ENCODE measurements at places on chromosomes 2 and 18.
A peak's percentile ranks its signal among the peaks of the same experiment; 100 is the strongest.

DNA sequence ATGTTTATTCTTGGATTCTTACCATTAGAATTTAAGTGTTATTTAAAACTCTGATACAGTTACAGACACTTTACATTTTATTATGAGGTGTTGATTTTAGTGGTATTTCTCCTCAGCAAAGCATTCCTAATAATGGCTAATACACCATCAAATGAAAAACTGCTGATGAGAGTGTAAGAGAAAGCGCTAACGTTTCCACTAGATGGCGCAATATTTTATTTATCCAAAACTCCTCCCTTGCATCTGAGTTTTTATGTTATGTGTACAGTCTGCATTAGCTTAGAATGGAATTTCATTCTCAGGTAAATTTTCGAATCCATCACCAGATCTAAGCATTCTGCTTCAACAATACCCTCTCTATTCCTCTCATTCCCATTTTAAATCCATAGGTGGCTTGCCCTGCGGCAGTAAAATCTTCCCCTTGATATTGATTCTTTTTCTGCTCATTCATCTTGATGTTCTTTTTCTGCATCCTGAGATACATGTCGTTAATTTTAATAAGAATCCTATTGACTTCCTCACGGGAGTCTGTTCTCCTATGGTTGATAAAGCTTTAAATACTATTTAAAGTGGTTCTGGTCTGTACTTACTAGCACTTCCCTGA is 53.9 kb downstream of the PRKRA start:
- DNase-seq: no peak

- DNase-seq: no peak
Observed at GRCh38 chr2:108454440-108454839, 5.4 kb downstream of the GCC2 start.

DNA sequence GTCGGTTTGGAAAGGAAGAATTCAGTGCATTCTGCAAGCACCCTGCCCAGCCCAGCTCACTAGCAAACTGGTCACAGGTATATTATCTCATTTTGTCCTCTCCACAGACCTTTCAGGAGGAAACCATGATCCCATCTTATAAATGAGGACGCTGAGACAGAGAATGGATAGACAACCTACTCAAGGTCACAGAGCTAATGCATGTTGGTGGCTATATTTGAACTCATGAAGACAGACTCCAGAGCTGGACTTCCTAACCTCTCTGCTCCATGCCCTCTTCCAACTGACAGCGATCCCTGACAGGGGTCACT is 29.5 kb downstream of the SERPINB5 start:
- DNase-seq: no peak

DNA sequence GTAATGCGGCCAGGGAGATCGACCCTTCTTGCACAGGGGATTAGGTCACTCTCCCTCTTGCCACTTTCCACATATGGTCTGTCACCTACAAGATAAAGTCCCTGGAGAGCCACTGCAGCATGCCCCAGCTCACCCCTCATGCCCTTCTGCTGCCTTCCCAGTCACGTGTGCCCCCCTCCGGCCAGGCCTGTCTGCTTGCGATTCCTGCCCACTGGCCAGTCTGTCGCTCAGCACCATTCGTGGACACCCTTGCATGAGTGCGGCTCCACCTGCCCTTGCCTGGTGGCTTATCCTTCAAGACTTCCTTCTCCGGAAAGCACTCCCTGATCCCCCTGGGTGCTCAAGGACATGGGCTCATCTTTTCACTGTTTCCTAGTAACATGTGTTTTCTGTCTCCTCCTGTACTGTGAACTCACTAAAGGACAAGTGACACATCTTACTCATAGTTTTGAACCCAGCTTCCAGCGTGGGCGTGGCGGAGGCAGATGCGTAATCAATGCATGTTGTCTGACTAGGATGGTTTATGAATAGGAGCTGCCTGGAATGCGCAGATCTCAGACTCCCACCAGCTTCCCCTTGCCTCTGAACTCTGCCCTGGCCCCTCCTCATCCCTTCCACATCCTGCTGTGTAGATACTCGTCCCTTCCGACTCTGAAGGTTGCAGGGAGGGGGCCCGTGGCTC is 7.8 kb upstream of the NT5DC4 start:
- DNase-seq: no peak

DNA sequence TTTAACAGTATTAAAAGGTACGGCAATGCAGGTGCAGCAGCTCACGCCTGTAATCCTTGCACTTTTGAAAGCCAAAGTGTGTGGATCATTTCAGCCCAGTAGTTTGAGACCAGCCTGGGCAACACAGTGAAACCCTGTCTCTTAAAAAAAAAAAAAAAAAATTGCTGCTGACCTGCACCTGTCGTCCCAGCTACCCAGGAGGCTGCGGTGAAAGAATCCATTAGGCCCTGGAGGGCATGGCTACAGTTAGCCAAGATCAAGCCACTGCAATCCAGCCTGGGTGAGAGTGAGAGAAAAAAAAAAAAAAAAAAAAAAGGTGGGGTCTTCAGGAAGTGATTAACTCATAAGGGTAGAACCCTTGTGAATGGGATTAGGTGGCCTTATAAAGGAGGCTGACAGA is 12.8 kb downstream of the CUL3 start:
- DNase-seq: no peak

- DNase-seq: no peak
Observed at GRCh38 chr2:111678161-111678560, 205.8 kb downstream of the ANAPC1 start.

- no peak for DNase-seq
Observed at GRCh38 chr2:167297292-167297691, 409.0 kb downstream of the XIRP2 start.

DNA sequence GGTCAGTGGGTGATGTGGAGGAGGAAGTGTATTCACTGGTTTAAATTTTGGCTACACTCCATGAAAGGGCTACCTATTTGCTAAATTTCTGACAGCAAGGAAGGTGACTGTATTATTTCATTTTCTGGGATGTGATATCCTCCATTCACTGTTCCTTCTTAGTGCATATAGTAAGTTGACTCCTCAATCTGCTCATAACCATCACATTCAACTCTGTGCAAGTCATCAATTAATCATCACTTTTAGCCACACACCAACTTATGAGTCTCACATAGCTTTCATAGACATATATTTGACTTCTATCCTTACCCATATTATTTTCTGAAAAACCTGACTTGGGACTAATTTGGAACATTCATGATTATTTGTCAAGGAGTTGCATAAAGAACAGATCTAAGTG is 16.9 kb downstream of the KLHL41 start:
- DNase-seq: no peak

DNA sequence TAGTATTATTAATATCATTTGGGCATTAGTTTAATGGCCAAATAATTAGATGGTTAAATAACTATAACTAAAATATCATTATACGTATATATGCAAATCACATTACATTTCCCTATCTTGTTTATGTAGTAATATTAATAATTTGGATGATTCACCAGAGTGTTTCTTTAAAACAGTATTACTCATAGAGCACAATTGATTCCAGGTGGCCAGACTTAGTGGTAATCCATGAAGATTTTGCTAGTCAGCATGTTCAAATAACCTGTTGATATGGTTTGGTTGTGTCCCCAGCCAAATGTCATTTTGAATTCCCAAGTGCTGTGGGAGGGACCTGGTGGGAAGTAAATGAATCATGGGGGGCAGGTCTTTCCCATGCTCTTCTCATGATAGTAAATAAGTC is 782.3 kb downstream of the LRP1B start:
- no peak for DNase-seq

DNA sequence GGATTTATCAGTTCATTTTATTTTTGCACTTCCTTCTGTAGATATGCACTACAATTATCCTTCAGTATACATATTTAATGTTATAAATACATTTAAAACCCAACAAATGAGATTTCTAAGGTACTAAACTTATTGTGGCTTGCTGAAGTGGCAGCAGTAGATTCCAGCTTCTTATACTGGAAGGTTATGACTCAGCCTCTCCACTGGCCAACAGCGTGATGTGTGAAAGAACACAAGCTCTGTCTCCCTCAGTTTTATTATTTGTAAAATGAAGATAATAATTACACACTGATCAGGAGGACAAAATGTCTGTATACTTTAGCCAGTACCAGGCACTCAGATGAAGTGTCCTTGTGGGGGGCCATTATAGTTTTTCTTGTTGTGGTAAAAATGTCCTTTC is 1147.1 kb downstream of the CNTNAP5 start:
- DNase-seq: no peak

DNA sequence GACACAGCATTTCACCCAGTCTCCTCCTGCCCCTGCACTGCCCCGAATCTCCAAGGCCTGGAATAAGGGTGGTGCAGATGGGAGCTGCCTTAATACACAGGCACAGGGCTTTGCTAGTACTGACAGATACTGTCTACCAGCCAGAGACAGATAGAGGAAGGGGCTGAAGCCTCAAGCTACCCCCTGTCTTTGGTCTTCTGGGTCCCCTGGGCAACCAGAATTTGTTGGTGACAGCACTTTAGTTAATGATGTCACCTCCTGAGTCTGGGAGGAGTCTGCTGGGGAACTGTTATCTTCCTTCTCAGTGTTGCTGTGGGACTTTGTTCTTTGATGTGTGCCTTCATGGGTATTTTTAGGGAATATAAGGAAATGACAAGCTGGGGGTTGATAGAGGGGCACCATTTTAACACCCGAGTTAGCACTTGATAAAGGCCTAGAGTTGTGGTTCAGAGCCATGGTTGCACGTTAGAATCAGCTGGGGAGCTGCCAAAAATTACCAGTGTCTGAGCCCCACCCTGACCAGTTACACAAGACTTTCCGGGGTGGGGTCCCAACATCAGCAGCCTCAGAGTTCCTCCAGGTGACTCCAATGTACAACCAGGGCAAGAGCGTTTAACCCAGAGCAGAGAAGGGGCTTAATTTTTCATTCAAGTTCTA is 136.8 kb downstream of the SMAD7 start:
- no peak for DNase-seq

DNA sequence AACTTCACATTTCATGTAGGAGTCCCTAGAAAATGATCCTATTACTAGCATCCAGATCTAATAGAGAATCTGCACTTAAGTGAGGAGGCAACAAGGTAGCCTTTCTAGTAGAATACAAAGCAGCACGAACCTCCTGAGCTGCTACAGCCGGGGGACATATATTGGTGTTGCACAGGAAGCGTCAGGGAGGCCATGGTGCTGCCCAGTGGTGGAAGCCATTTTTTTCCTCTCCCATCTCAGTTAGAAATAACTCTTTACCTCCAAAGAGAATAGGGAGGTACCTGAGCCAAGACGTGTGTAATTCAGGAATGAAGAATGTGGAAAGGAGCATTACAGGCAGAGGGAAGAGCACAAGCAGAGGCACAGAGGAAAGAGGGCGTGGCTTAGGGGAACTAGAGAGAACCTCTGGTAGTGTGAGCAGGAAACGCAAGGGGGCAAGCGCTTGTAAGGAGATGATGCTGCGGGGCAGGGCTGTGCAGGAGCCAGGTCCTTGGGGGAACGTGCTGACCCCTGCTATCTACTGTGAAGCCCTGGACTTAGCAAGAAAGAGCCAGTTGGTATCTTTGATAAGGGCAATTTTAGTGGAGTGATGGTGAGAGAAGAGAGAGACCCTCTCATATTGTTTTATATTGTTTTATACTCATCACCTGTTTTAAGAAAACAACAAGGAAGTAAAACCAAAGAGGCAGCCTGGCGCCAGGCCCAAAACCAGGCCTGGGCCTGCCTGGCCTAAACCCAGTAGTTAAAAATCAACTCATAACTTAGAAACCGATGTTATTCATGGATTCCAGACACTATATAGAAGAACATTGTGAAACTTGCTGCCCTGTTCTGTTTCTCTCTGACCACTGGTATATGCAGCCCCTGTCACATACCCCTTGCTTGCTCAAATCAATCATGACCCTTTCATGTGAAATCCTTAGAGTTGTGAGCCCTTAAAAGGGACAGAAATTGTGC is 50.0 kb upstream of the TTC39C start:
- no peak for DNase-seq

GRCh38 chr18:22018366-22018765 is 151.0 kb upstream of the GATA6 start:
- no peak for DNase-seq

GRCh38 chr2:62974999-62975398 is 75.6 kb upstream of the OTX1 start:
- no peak for DNase-seq

DNA sequence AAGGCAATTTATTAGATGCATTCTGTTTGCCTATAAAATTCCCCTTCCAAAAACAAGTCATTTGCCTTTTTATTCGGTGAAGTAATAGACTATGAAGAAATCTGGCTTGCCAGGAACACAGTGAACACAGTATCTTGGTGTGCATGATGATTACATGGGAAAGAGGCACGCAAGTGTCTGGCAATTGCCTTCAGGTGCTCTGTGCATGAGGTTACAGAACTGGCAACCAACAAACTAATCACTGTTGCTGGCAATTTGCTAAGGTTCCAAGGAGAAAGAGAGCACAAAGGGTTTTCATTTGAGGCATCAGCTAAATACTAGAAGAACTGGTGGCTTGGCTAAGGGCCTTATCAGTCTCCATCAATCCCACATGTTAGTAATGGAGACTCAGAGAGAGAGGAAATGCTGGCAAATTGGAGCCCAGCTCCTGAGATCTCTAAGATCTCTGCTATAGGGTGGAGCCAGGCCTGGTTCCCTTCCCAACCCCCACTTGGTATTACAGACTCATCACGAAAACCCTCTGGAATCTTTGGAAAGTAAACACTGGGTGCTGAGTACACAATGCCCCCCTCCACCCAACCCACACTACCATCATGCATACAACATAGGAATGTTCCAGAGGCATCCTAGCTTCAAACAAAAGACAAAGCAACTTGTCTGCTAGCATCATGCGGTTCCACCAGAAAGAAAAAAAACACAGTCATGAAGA is 10.4 kb downstream of the RNF152 start:
- no peak for DNase-seq

DNA sequence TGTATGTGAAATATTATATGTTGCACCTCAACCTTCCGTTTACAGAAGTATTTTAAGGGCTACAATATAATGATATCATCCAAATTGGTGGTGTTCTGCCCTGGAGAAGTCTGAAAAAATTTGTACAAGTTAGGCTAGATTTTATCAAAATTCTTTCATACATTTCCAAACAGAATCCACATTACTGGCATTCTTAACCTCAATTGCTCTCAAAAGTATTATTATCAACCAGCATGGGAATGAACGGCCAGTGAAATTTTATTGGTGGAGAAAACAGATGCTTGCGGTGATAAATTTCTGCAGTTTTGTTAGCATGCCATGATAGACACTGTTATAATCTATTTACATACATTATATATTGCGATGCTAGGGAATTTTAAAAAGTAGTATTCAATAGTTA is 88.3 kb upstream of the TFPI start:
- DNase-seq: no peak

DNA sequence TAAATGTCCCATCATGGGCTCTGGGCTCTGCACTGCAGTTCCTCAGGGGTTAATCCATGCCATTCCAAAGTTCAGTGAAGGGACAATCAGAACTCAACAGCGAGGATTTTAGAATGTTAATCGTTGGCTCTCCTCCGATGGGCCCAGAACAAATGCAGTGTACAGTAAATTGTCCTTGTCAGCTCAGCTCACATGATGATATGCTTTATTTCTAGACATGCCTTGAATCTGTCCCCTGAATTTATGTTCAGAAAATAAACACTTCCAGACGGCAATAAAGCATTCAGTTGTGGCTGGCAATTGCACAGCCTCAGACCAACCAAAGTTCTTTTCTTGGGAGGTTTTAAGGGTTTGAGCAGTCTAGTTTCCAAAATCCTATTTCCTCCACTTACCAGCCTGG is 981.2 kb downstream of the BCL11A start:
- DNase-seq: no peak

GRCh38 chr2:33437297-33437696 is 39.2 kb upstream of the RASGRP3 start:
- peak; percentile 87 for DNase-seq

Measured in BJ (cell line).